GM10248 (cell line): ENCODE measurements at places on chromosomes 6 and 20.

DNA sequence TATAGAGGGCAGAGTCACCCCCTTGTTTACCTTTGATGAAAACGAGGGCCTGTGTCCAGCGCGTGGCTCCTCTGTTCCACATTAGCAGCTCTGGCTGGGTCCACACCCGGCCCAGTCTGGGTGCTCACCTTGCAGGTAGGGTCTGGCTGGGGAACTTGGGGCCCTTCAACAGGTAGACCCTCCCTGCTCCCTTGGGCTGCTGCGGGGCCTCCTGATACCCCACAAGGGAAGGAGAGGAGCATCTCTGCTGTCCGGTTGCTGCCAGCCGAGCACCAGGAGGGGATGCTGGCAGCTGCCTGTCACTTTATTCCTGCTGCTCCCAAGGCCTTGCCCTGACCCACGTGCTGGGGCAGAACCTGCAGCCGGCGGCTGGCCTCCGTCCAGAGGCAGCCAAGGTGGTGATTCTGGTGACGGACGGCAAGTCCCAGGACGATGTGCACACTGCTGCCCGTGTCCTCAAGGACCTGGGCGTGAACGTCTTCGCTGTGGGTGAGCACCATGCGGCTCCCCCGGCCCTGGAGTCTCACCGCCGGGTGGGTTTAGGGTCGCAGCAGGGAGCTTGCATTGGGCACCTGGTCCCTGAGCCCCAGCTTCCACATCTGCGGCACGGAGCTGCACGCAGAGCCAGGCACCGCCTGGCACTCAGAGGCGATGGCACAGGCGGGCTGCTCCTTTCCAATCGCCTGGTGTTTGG is 15.4 kb downstream of the COL20A1 start:
- DNase-seq, result no peak

GRCh38 chr6:161237176-161237575 is 36.7 kb downstream of the AGPAT4 start:
- DNase-seq, result no peak

DNA sequence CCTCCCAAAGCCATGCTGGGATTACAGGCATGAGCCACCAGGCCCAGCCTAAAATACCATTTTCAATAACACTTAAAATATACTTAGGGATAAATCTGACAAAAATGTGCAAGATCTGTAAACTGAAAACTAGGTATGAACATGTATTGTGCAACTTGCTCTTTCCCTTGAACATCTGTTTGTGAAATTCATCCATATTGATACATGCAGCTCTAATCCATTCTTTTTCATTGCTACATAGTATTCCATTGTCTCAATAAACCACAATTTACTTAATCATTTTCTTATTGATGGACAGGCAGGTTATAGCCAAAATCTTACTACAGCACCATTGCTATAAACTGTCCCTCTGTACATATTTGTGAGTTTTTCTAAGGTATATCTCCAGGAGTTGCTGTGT is 4.7 kb upstream of the SLC22A16 start:
- no peak for DNase-seq

DNA sequence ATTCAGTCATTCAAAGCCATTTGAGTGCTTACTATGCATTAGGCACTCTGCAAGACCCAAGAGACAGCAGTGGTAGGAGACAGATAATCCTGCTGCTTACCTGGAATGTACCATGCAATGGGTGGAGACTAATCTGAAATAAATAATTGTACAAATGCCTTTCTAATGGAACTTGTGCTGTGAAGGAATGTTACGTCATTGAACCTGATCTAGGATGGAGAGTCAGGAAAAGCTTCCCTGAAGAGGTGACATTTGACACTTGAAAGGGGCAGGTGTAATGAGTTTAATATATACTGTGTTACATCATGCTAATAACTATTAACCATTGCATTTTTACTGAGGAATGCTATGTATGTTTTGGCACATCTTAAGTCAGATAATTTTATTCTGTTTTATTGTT is 491.0 kb upstream of the FLRT3 start:
- DNase-seq, result no peak

DNA sequence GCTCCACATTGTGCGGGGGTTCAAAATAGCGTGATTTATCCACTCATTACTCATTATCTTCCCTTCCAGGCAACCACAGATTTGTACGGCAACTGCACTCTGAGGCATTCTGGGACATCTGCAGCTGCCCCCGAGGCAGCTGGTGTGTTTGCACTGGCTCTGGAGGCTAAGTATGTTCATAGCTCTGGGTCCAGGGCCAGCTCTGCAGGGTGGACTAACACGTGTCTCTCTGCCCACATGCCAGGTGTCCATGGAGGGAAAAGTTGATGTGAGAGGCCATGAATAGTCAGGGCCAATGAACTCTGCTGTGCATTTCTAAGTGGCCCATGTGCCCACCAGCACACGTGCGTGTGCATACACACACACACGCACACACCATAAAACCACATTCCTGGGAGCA is 74.9 kb downstream of the BFSP1 start:
- no peak for DNase-seq

DNA sequence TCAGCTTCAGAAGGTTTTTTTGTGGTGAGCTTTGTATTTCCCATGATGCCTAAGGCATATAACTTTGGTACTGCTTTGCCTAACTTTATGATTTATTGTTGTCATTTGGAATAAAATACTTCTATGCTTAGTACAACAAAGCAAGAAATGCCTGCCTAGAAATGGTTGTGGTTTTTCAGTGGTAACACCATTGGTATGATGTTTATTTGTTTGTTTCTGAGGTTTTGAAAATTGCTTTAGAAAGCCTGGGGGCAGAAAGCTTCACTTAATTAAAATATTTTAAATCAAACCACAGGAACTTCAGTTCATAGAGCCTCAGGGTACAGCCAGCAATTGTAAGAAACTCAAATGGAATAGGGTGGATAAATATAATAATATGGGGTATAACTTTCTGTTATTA is 351.2 kb upstream of the MAP3K7 start:
- no peak for DNase-seq

GRCh38 chr6:116682334-116682712 is 1.3 kb downstream of the KPNA5 start:
- DNase-seq, result peak; percentile 29

GRCh38 chr6:47724300-47724699 is 25.9 kb downstream of the ADGRF4 start:
- no peak for DNase-seq

- DNase-seq, result no peak
Observed at GRCh38 chr6:33207552-33208090, 679 bp upstream of the RING1 start.
